ENCODE measurements at places on chromosomes 2 and 18.

- no peak for DNase-seq
Observed at GRCh38 chr2:12665334-12665733, 51.4 kb upstream of the TRIB2 start.

GRCh38 chr2:151638191-151638933, 95.9 kb downstream of the NEB start:
- DNase-seq, result peak; percentile 11

DNA sequence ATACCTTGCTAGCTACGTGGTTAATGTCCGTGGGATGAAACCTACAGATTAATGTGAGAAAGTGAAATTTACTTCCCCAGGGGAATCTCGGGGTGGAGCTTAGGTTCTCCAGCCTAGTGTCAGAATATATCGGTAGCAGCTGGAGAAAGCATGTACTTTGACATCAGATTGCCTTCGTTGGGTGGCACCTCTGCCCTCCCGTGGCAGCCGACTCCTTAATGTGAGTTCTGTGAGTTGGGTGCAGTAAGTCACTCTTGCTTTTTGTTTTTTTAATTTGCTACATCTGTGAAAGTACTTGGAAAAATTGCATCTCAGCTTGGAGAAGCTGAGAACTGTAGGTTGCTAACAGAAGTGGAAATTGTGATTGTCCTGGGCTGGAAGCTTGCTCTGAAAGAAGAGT, 3.6 kb downstream of the KLF11 start:
- no peak for DNase-seq

- no peak for DNase-seq
Observed at GRCh38 chr2:144079803-144080202, 440.1 kb downstream of the ZEB2 start.

DNA sequence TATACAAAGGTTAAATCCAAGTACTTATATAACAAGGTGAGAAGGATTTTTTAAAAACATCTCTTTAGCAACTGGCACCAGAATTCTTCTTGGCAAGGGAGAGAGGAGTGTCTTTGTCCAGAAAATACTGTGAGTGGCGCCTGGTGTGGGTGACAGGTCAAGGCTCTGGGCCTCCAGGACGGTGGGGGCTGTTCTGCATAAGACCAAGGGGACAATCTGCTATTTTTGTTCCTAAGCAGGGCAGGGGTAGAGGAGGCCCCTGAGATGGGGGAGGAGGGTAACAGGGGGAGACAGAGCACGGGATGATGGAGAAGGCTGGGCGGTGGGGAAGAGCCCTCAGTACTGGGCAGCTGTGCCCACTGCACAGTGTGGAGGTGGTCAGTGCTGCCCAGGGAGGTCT, 51.6 kb upstream of the TAF1B start:
- no peak for DNase-seq

DNA sequence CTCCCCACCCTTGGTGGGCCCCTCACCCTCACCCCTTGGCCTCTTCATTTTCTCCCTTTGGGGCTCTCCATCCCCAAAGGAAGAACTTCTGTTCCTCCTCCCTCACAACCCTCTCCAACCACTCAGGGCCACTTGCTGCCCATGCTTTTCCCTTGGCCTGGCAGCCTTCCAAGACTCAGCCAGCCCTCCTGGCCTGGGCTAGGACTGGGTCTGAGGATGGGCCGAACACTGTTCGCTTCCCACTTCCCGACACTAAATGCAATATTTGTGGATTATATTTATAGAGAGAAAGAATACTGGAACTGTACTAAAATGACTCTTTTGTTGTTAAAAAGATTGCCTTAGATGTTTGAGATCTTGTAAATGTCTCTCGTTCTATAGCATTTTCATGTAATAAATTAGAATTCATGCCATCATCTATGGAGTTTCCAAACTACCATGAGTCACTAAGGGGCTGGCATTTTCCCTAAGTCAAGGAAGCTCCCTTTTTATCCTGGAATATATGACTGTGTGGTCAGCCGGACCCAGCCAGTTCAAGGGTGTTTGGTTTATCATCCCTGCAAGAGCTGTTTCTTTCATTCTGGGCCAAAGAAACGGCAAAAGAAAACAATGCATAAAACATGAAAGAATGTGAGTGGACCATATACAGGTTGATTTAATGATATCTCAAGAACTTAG, 3.8 kb downstream of the CXCR2 start:
- DNase-seq, result no peak

All from activated CD4-positive, alpha-beta T cell treated with anti-CD3 and anti-CD28 coated beads, Interleukin-2, amount 50 U/mL, for 4 hours (primary cell).